Hematopoietic multipotent progenitor cell treated with erythropoietin and hydrocortisone succinate and interleukin-3 and kit ligand, for 6 days (in vitro differentiated cells): ENCODE measurements at places on chromosomes 12 and 14.

GRCh38 chr12:106602076-106602475 is 19.3 kb downstream of the RFX4 start:
- no peak for DNase-seq

DNA sequence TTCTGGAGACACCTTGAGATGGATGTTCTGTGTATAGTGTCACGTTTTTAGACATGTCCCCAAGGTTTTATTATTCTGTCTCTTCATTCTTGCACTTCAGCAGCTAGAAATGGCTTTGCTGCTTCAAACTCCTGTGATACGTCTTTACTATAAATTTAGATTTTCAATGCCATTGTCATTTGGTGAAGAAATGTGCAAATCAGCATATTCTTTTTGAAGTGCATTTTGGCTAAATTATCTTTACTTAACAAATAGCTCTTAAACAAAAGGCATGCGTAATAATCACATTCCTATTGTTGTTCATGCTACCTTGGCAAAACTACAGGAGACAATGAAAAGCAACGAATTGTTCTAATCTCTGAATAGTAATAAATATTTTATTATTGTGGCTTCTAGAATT is 502.9 kb upstream of the SYT1 start:
- DNase-seq, result no peak

GRCh38 chr14:61747342-61747741 is 14.9 kb upstream of the SNAPC1 start:
- no peak for DNase-seq

GRCh38 chr14:91482263-91483013 is 27.7 kb downstream of the PPP4R3A start:
- DNase-seq, result peak; percentile 28

DNA sequence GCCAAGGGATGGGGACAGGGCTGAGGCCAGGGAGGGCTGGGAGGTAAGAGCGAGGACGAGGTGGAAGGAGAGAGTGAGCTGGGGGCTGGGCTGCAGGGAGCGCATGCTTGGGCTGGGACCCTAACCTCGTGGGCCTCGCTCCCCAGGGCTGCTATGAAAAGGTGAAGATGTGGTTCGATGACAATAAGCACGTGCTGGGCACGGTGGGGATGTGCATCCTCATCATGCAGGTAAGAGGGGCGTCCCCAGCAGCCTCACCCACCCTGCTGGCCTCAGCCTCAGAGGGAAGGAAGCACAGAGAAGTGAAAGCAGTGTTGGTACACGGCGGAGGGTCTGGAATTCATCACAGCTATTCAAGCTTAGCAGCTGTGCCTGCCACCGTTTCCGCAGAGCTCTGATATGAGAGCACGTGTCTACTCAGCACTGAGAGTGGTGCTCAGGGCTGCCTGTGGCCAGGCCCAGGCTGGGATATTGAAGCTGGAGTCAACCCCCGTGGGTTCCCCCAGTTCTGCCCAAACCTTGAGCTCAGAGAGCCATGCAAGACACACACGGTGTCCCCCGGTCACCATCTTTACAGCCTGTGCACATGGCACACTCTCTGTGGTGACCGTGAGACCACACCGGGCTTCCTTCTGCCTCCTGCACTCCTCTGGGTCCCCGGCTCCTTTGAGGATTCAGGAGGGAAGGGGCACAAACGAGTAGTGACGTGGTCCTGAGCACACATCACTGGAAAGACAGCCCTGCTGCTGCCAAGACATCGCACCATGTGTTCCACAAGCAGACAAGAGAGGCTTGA is 204.6 kb downstream of the TSPAN9 start:
- no peak for DNase-seq

GRCh38 chr12:98227162-98227561 is 288.2 kb upstream of the TMPO start:
- peak; percentile 26 for DNase-seq

- DNase-seq, result no peak
These were observed 49.2 kb downstream of the CDC42BPB start for GRCh38 chr14:103008126-103008525.

- no peak for DNase-seq
These were observed 139.0 kb upstream of the LRIG3 start for GRCh38 chr12:59059088-59059935.

DNA sequence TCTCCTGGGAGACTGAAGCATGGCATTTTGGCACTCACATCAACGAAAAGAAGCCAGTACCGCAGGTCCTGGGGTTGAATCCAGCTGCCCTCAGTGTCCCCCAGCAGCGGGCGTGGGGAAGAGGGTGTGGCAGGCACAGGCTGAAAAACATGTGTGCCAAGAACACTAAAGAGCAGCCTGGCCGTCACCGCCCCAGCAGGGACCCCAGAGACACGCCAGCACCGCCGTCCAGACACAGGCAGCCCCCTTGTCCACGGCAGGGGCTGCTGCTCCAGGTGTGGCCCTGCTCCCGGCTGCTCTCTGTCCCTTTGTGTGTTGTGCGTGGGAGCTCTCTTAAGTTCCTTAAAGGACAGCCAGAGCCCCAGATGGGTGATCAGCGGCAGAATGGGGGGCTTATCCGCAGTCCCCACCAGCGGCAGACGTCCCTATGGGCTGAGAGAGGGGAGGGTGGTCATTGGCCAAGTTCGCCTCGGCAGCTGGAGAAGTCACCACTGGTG is 556 bp downstream of the PHETA1 start:
- peak; percentile 34 for DNase-seq

- no peak for DNase-seq
These were observed 33.3 kb downstream of the STAB2 start for GRCh38 chr12:103620395-103620794.

DNA sequence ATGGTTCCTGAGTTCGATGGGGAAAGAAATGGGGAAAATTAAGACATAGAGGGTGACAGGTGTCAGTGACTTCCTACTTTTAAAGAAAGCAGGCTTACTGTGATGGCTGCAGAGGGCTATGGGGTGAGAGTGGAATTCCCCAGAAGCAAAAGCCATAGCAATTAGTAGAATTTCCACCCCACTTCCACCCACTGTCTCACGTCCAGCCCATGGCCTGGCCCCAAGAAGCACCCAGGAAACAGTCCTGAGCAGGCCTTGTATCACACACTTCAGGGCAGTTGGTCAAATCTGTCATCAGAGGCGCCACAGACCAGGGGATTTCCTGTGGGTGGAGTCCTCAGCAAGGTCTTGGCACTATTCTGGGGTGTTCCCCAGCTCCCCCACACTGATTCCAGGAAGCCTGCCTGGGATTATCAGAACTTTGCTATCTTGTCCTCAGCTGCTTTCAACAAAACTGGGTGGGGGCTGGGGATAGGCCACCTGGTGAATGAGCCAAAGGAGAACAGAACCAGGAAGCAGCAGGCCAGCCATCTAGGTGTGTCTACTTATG is 120.1 kb upstream of the CCND2 start:
- peak; percentile 93 for DNase-seq

- DNase-seq, result peak; percentile 46
These were observed 2.7 kb downstream of the CHST11 start for GRCh38 chr12:104459368-104459909.

DNA sequence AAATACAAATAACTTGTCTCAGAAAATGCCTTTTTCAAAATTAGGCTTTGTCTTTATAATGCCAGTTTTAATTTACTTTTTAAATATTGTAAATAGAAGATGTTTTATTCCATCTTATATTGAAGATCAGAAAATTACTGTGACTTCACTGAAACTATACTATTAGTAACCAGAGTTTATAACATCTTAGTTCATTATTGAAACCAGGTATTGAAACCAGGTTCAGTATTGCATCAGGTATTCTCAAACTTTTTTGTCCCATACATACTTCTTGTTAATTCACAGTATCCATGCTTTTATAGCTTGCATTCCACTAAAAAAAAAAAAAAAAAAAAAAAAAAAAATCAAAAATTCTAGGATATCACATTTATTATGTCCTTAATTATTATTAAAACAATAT is 227.5 kb downstream of the GXYLT1 start:
- DNase-seq, result no peak

GRCh38 chr12:132597333-132598316 is 12.8 kb downstream of the LRCOL1 start:
- peak; percentile 26 for DNase-seq

DNA sequence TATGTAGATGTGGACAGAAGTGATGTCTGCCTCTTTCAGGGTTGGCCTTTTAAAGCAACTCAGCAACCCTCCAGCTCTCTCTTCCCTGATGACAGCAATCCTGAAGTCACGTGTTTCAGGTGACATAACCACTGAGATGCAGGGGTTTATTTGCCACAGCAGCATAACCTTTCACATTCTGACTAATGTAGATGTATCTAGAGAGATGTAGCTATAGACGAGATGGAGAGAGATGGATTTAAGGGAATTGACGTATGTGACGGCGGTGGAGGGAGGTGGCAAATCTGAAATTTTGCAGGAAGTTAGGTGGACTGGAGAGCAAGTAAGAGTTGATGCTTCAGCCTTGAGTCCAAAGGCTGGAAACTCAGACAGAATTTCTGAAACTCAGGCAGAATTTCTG is 126.0 kb downstream of the ZFP36L1 start:
- DNase-seq, result no peak

DNA sequence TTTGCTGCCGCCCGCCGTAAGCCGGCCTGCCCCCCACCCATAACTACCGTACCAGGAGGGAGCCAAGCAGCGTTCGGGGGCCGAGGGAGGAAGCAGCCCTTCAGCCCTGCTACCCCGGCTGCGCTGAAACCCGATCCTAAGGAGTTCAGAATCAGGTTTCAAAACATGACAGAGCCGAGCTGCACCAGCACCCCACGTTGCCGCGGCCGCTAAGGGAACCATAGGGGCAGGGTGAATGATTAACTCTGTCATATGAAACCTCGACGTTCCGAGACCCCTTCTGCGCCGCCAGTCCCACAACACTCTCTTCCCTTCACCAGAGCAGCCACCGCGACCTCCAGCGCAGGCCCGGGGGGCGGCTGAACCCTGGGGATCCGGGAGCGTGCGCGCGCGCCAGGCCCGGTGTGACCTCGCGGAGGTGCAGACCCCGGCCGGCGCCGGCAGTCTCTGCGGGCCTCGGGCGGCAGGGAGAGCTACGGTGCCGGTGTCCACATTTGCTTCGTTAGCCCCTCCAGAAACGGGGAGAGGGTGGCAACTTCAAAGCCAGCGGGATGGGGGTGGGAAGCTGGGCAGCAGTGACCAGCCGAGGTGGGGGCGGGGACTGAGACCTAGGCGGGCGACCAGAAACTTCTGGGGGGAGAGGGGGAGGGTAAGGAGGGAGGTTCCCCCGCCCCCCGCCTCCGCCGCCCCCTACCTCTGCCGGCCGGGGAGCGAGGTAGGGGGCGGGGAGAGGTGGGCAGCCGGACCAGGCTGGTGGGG is 1.6 kb downstream of the SIX4 start:
- DNase-seq, result peak; percentile 42

- no peak for DNase-seq
These were observed 159.6 kb downstream of the PLCZ1 start for GRCh38 chr12:18578191-18578590.

DNA sequence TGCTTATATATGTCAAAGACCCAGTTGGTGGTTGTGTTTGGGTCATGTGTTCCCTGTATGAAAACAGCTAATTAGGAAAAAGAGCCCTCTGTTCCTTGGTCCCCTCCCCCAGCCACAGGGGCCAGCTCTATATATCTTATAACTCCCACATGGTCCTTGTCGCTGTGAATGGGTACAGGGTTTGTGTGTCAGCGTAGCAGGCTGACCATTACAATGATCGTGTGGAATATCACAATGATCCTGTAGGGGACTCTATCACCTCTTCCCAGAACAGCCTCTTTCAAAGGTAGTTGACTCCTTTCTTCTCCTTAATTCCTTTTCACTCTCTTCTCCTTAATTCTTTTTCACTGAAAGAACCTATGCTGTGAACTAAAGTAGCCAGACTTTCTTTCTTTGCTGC is 51.6 kb upstream of the RIC8B start:
- DNase-seq, result no peak
